ENCODE measurements at places on chromosomes 6 and 20.

DNA sequence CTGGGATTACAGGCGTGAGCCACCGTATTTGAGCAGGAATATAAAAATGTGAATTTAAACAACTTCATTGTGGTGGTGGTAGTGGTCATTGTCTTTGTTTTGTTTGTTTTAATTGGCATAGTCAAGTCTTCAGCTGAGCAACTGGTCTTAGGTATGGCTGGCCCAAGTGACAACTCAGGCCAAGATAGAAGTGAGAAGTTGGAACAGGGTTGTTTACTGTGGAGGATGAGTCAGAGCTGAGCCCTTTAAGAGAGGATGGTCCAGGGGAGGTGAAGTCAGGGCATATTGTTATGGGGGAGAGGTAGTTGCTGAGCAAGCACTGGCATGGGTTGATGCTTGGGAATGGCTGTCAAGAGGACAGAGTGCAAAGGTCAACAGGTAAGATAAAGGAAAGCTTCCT is 308.2 kb downstream of the FARS2 start:
- no peak for DNase-seq

- DNase-seq, result no peak
Measured at GRCh38 chr6:158816803-158817727, 2.1 kb downstream of the EZR start.

- no peak for DNase-seq
Measured at GRCh38 chr6:8342241-8342819, 93.0 kb downstream of the SLC35B3 start.

DNA sequence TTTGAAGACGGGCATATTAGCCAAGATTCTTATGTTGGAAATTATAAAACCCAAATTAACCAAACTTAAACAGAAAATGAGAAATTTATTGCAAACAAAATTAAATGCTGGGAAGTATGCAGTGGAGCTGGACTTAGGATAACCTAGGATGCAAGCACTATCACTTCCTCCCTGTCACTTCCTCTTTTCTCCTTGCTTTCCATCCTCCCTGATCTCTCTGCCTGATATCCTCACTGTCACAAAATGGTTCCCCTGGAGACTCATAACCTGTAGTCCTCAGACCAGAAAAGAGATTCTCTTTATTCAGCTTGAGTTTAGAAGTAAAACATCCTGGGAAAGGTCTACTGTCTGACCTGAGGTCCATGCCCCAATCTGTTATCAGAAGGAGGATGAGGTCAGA is 7.4 kb upstream of the KLHL32 start:
- DNase-seq, result no peak

- peak; percentile 58 for DNase-seq
Measured at GRCh38 chr20:18632196-18632789, 44.4 kb downstream of the DTD1 start.

- no peak for DNase-seq
Measured at GRCh38 chr20:63020681-63021080, 13.9 kb upstream of the BHLHE23 start.
